Stimulated activated CD8-positive, alpha-beta memory T cell treated with anti-CD3 and anti-CD28 coated beads, Interleukin-15, amount 100 ng/mL, for 24 hours (primary cell): ENCODE measurements at places on chromosomes 5 and 9.

- no peak for DNase-seq
Observed at GRCh38 chr9:91285729-91286353, 75.9 kb downstream of the AUH start.

DNA sequence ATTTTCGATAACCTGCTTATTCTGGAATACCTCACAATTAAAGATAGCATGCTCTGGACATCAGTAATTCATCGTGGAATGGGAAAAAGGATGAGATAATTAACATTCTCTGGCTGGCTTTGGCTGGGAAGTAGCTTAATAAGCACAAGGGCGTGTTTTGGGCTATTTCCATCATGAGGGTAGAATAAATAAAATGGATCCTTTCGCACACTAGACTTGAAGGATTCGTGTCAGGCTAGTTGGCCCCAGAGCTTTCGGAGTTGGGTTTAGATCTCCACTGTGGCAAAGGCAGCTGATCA lies 151.2 kb upstream of the ADRA1B start:
- DNase-seq = no peak

- no peak for DNase-seq
Observed at GRCh38 chr9:135719472-135719871, 17.5 kb downstream of the KCNT1 start.

DNA sequence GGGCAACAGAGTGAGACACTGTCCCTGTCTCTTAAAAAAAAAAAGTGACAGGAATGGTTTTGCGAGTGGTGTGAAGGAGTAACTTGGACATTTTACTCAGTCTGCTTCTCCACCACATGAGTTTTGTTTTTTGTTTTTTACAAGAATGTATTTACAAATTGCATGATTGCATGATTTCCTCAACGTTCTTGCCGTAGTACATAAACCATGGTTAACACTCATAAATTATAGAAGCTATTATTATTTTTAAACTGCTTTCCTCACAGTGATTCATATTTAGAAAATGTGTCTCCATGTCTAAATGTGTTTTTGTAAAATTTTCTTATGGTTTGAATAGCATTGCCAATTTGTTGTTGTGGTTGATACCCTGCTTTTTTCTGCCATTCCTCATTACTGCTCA lies 220.0 kb downstream of the GOLPH3 start:
- no peak for DNase-seq

- no peak for DNase-seq
Observed at GRCh38 chr5:80756292-80756691, 101.5 kb upstream of the DHFR start.

GRCh38 chr5:22577006-22577405 lies 276.1 kb downstream of the CDH12 start:
- no peak for DNase-seq

GRCh38 chr5:54679686-54680085 lies 162.1 kb downstream of the SNX18 start:
- DNase-seq = no peak

DNA sequence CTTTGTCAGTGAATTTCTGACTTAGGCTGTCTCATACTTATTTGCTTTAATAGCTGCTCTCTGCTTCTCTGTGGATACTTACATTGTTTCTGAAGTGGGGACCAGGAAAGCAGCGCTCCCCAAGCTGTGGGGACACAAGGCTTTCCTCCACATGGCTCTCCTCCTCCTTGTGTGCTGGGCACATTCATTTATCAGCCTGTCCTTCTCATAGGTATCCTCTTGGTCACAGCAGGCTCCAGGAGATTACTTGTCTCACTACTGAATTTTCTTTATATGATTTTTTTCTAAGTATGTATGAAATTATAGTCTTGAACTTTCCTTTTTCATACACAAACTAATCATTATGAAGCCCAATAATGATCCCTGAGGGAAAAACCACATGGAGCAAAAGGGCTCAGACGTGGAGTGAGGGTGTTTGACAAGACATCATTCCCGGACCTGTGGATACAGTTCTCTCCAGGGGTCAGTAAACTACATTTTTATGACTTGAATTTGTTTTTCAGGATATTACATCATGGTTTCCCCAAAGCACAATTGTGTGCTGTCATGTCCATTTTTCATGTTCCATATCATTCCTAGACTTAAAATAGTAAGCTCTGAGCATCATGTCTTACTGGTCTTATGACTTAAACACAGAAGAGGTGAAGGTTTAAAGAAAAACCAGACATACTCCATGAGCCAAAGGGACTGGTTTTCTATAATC lies 234.5 kb downstream of the PCSK1 start:
- no peak for DNase-seq

DNA sequence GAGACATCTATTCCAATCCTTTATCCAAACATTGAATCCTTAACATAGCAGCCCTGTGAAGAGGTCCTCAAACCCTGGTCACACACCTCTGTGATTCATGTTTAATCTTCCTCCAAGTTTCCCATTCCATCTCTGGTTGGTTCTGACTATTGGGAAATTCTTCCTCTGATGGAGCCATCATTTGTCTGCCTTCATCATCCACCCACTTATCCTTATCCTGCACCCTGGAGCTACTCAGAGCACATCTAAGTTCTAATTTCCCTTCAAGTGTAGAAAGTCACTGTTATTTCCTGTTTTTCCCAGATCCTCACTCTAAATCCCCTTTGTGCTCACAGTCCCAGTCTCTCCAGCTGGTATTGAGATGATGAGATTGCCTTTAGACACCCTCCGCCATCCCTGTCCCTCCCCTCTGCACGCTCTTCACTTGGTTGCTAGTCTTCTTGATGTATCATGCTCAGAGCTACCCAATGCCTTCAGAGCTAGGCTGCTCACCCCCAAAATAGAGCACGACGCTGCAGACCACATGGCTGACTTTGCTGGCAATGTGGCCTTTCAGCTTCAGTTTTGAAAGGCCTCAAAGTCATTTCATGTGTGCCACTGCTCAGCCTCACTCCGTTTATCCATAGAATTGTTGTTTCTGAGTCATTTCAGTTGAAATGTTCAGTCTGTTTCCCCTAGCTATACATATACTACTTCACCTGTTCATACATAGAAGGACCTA lies 154.3 kb downstream of the PALM2AKAP2 start:
- no peak for DNase-seq

GRCh38 chr5:177429248-177430040 lies 3.0 kb downstream of the GRK6 start:
- DNase-seq = no peak

DNA sequence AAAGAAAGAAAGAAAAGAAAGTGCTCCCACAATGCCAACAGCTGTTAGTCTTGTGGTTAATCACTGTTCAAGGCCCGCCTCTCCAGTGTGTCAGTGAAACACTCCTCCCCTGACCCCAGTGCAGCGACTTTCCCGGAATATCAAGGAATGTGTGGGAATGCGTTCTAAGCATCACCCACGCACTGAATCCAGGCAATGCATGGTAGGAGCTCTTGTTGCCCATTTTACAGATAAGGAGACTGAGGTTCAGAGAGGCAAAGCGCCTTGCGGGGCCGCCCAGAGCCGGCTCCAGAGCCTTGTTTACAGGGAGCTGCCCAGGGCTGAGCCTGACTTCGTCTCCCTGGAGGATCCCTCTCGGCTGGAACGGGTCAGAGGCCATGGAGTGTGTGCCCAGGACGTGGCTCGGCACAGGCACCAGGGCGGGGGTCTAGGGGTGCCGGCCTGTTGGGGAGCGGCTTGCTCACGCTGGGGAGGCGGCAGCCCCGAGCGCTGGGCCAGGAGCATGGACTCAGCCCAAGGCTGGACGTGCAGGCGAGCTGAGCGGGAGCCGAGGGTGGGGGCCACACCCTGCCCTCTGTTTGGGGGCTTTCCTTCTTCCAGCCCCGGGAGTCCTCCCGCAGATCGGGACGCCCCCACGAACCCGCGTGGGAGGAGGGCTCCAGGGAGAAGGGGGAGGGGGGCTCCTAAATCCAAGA lies 823 bp downstream of the ST6GALNAC6 start:
- no peak for DNase-seq

- DNase-seq = no peak
Observed at GRCh38 chr5:66814146-66814991, 218.2 kb downstream of the MAST4 start.

DNA sequence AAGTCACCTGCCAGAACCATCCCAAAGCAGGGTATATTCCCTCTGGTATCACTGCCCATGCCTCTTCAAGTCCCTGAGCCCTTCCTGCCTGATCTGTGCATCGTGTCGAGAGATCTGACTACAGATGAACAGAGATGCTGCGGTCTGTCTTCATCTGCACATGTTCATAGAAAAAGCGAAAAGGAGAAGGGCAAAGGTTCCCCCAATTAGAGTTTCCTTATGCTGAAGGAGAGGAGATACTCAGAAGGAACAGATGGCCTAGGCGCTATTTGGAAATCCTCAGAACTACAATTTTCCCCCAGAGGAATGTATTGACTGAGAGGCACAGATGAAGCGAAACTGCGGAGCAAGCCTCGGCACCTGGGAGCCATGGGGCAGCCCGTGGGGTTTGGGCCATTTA lies 170.9 kb downstream of the SEC61B start:
- no peak for DNase-seq

DNA sequence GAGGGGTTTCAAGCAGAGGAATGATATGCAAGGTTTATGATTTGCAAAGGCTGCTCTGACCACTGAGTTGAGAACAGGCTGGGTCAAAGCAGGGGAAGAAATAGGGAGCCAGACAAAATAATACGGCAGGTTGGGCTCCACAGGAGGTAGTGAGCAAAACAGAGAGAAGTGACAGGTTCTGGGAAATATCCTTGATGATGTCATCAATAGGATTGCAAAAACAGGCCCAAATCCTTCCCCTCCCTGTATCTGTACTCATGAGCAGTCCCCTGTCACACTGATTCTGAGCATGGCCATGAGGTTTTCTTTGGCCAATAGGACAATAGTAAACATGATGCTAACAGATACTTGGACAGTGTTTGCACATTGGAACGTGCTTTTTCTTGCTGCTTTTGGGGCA lies 471.8 kb upstream of the BRINP1 start:
- DNase-seq = no peak

DNA sequence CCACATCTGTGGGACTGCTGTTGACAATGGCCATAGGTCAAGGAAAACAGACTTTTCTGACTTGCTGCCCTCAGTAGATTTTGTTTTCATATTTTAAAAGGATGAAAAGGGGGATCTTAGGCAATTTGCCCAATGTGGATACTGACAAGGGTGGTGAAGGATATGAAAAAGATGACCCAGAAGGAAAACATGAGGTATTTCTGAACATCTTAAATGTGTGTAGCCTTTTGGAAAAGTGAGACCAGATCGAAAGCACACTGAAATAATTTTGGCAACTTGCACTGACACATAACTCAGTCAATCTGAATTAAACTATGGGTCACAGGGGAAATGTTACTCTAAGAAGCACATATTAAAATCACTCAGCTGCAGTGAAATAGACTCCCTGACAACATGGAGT lies 1793.0 kb upstream of the ACO1 start:
- no peak for DNase-seq

GRCh38 chr5:103503066-103503465 lies 59.5 kb downstream of the NUDT12 start:
- no peak for DNase-seq

- DNase-seq = no peak
Observed at GRCh38 chr9:135045264-135045927, 42.1 kb upstream of the OLFM1 start.

- DNase-seq = no peak
Observed at GRCh38 chr5:148708854-148709253, 54.5 kb upstream of the HTR4 start.

DNA sequence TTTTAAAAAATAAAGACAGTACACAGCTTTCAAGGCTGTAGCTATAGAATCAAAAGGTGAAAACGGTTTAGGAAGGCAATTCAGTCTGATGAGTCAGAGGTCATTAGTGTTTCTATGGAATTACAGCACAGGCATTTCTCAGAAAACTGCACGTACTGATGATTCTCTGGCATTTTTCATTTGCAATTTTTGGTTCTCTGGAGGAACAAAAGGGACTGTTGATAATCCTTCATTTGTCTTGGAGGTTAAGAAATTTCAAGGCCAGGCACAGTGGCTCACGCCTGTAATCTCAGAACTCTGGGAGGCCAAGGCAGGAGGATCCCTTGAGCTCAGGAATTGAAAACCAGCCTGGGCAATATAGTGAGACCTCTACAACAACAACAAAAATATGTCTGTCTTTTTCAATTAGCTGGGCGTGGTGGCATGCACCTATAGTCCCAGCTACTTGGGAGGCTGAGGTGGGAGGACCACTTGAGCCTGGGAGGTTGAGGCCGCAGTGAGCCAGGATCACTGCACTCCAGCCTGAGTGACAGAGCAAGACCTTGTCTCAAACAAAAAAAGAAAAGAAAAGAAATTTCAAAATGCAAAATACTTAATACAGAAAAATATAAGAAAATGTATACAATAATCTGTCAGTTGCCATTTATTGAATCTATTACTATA lies 27.3 kb downstream of the NR6A1 start:
- no peak for DNase-seq

GRCh38 chr9:107239474-107239873 lies 43.6 kb upstream of the RAD23B start:
- DNase-seq = no peak

DNA sequence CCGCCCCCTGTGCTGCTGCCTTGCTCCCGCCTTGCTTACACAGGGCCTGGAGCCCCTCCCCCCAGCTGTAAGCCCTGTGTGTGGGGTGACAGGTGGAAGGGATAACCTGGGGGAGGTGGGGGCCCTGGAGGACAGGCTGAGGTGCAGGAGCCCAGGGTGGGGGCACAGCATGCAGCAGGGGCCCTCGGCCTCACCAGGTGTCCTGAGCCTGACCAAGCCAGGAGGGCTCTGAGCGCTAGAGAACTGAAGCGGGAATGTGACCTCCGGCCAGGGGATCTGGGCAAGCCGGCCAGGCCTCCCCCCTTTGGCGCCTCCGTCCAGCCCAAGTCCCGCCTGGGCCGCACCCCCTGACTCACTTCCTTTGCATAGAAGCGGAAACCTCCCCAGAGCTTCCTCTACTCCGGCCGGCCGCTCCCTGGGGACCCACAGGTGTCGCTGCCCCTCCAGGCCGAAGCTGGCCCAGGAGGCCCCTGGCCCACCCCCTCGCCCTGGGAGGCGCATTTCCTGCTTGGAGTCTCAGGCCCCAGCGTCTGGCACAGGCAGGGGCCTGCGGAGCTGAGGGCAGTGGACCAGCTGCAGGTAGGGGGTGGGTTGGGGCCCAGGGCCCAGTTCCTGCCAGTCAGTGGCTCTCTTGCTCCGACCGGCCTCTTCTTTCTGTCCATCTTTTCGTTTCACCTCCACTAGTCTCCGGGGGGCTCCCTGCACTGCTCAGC lies at the start of gene TOR4A:
TSS of gene TOR4A (plus strand) at position 398 of the 713 bp plus-strand sequence. CDS start 964 bp downstream, outside the sequence.
- DNase-seq = no peak

DNA sequence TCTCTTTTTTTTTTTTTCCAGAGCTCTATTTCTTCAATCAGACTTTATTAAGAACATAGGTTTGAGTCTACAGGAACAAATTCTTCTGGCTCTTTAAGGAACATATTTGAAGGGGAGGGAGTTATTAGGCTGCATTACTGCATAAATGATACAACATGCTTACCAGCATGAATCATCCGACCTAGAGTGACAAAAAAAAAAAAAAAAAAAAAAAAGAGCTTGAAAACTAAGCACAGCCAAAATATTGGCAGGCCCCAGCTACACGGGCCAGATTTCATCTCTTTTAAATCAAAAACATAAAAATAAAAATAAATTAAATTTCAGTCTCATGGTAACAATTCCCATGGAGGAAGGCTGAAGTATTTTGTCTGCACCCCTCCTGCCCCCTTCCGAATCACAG lies 26.3 kb downstream of the MSX2 start:
- DNase-seq = no peak

GRCh38 chr9:132820169-132820944 lies 57.7 kb downstream of the AK8 start:
- no peak for DNase-seq
